ENCODE measurements at places on chromosomes 2 and 18.

DNA sequence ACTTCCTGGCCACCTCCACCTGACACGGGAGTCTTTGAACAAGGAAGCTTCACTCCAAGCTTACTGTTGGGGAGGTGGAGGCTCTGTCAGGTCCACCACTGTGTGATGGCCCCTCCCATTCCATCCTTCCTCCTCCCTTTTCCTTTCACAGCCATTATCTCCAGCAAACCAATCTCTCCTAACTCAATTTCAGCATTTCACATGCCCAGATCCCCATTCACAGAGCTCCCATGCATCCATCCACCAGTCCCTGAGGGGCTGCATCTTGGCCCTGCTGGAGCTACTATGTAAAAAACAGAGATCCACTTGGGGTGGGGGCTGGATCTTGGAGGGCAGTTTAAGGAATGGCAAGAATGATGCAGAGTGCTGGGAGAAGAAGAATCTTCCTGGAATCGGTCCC is 129.0 kb upstream of the COPS8 start:
- no peak for DNase-seq

DNA sequence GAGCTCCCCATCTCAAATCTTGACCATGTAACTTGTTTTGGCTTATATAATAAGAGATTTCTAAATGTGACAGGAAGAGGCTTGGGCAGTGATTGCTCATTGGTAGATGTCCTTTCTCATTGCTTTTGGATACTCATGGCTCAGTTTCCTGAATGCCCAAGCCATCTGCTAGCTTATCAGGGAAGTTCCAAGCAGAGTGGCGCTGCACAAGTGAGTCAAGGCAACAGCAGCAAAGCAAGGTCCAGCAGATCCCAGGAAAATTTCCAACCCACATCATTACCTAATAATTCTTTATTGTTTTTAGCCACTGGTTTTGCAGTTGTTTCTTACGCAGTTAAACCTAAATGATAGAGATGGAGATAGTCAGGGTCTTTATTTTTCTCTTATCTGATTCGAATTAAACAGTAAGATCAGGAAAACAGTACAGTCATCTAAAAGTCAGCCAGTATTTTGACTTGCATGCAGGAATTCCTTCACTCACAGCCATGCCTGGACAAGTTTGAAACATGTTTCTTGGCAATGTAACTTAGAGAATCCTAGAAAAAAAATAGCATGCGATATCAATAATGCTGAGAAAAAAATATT is 349.7 kb upstream of the TMEFF2 start:
- no peak for DNase-seq

- DNase-seq: no peak
Observed at GRCh38 chr2:19299032-19299431, 59.4 kb downstream of the OSR1 start.

- DNase-seq: no peak
Observed at GRCh38 chr18:62602706-62603105, 79.9 kb downstream of the ZCCHC2 start.

DNA sequence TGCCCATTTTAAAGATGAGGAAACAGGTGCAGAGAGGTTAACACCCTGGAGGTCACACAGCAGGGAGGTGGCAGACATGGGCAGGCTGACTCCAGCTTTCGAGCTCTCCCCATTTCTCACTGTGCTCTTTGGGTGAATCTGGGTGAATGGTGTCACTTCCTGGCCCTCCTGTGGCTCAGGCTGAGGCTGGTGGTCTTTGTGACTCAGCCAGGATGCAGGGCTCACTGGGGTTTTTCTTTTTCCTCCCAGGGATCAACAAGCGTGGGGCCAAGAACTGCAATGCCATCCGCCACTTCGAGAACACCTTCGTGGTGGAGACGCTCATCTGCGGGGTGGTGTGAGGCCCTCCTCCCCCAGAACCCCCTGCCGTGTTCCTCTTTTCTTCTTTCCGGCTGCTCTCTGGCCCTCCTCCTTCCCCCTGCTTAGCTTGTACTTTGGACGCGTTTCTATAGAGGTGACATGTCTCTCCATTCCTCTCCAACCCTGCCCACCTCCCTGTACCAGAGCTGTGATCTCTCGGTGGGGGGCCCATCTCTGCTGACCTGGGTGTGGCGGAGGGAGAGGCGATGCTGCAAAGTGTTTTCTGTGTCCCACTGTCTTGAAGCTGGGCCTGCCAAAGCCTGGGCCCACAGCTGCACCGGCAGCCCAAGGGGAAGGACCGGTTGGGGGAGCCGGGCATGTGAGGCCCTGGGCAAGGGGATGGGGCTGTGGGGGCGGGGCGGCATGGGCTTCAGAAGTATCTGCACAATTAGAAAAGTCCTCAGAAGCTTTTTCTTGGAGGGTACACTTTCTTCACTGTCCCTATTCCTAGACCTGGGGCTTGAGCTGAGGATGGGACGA is 13.2 kb downstream of the ITM2C start:
- DNase-seq: no peak

DNA sequence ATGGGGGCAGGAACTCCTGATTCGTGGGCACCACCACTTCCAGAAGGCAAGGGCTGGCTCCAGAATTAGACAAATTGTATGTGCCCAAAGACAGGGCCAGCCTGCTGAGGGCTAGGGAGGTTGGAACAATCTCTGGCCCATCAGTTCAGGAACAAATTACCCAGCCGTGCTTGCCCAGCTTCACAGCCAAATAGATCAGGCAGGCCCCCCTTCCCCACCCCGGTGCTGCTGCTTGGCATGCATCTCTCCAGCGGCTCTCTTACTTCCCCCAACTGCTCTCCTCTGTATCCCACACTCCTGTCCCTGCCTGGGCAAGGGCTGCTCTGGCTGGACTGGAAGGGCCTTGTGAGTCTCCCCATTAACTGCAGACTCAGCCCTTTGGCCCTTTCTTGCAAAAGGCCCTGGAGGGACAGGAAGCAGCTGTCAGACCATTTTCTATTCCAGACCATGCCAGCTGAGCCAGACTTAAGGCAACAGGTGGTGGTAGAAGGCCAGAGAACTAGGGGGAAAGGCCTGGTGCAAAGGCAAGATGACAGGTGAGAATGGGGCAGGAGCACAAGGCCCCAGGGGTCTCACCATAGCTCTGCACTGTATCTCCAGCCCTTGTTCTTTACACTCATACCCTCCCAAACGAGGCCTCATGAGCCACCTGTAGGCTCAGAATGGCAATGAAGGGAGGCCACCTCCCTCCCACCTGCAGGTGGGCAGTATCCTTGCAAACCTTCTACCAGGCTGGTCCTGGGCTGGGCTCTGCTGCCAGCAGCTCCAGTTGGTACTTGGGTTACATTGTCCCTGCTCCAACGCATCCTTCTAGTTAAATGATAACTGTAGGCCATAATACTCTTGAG is 30.7 kb upstream of the ACAA2 start:
- no peak for DNase-seq

DNA sequence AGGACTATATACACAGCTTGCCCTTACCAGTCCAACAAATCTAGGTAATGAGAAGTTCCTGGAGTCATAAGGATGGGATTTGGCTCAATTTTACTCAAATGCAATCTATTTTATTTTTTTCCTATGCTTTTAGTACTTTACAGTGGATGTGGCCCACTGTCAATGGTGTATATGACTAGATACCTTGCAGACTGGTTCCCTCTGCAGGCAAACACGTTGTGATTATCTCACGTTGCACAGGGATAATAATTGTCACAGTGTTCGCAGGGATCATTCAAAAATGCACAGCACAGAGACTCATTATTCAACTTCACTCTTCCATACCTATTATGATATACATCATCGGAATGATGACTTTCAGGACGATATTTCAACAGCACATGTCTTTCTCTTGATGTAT is 359.7 kb downstream of the MBD2 start:
- no peak for DNase-seq

DNA sequence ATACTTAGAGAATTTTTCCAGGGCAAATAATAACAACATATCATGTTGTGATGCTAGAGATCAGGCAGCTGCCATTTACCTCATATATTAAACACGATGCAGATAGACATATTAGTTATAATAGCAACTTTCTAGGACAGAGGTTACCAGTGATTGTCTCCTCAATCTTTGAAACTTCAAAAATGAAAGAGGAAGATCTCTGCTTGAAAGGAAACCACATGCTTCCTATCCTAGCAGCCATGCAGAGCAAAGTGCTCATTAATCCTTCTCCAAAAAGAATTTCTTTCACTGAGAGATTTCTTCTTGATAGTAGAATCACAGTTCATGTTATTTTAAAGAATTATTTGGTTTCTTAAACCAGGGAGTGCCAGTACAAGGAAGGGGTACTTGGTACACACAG is 317.2 kb downstream of the CPS1 start:
- no peak for DNase-seq

DNA sequence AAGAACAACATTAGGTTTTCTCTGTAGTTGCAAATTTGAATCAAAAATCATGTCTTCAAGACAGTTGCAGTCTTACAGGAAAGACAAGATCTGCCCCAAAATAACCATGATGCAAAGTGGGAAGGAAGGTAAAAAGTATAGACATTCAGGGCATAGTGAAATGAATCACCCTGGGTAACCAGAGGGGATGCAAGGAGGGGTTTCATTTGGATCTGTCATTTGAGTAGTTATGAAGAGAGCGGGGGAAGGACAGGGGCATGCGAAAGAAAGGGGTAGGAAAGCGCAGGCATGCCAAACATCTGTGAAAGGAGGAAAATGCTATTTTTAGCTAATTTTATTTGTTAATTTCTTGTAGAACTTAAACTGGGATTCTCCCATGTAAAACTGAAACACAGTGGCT is 219.1 kb upstream of the BOD1L2 start:
- DNase-seq: no peak

- DNase-seq: no peak
Observed at GRCh38 chr2:54149638-54150441, 34.4 kb downstream of the ACYP2 start.

DNA sequence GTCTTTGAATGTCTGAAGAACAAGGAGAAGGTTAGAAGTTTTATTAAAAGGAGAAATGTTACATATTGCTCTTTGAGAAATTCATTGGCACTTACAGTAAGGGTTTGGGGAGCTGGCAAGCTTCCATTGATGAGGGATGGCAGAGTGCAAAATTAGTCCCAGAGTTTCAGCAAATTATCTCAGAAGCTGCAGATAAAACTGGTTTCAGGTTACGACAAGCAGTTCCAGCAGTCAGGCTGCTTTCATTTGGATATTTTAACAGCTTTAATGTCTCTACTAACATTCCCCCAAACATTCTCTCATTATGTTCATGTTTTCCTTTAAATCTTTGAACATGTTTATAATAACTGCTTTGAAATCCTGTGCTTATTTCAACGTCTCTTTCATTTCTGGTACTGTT is 153.1 kb downstream of the TTC27 start:
- DNase-seq: no peak

DNA sequence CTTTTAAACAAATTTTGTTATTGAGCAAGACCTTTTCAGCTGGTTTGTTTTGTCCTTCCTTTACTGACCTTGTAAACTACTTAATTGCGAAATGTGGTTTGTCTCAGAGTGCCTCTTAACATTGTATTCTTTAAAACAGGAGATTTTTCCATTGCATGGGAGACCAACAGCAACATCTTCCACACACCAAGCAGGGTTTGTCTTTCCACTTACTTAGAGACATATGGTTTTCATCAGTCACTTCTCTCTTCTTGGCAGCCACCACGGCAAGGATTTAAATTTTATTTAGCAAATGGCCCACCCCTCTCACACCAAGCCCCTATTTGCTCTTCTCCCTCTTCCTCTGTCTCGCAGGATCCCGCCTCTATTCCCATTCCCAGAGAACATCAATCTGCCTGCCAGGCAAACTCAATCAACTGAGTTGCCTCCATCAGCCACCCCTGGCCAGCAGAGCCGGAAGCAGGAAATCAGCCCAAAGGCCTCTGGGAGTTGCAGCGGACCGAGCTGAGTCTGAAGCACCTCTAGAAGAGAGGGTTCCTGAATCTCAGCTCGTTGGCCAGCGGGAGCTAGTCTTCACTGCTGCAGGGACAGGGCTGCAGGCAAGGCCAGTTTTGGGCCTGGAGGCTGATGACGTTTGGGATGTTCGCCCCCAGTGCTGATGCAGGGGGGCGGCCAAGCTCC is 11.3 kb upstream of the CIB4 start:
- DNase-seq: no peak

- no peak for DNase-seq
Observed at GRCh38 chr18:25077038-25077943, 274.7 kb downstream of the ZNF521 start.

- no peak for DNase-seq
Observed at GRCh38 chr18:8329186-8329771, 280.0 kb upstream of the RAB12 start.

- DNase-seq: no peak
Observed at GRCh38 chr2:98821629-98822135, 90.8 kb upstream of the MGAT4A start.

GRCh38 chr2:64015898-64016297 is 3.3 kb downstream of the VPS54 start:
- DNase-seq: no peak

DNA sequence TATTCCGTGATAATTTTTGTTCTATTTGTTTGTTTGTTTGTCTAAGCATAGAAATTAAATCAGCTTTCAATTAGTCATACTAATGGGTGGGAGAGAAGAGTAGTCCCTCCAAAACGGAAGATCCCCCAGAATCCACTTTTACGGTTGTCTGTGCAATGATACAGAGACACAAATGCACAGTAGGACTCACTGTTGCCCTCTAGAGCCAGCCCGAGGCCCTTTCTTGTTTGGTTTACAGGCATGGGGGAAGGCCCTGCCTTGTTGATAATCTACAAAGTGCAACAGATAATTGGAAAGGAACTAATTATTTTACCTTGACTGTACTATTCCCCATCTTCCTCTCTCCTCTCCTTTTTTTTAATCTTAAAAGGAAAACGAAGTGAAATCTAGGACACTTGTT is 121.1 kb downstream of the ACOXL start:
- DNase-seq: no peak

DNA sequence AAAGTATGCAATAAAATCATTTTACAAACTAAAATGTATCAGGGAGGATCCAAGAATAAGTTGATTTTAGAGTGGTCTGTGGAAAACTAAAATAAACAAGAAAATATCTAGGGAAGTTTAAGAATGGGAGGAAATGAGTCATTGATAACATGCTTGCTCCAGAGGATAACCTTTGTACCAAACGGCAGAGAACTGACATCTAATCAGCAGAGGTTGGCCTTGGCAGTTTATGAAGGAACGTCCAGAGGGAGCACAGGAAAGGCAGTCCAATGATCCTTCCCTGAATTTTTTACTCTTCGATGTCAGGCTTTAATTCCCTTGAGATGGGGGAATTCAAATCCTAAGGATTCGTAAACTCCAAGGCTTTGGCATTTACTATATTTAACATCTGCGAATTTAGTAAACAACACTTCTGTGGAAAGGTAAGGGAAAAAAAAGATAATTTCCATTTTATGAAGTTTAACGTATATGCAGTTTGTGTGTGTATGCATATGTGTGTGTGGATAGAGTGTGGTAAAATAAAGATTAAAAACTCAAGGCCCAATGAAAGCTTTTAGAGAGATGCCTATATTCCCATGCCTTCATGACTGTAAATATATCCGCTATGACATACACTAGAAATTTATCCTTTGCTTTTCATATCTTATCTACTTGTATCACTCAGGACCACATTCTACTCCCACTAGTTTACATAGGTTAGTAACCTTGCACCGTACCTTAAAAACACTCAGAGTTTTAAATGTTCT is 8.7 kb upstream of the INPP1 start:
- no peak for DNase-seq
